ENCODE measurements at places on chromosomes 7 and 10.

GRCh38 chr7:26375726-26376174, 84.1 kb downstream of the SNX10 start:
- peak; percentile 48 for DNase-seq

DNA sequence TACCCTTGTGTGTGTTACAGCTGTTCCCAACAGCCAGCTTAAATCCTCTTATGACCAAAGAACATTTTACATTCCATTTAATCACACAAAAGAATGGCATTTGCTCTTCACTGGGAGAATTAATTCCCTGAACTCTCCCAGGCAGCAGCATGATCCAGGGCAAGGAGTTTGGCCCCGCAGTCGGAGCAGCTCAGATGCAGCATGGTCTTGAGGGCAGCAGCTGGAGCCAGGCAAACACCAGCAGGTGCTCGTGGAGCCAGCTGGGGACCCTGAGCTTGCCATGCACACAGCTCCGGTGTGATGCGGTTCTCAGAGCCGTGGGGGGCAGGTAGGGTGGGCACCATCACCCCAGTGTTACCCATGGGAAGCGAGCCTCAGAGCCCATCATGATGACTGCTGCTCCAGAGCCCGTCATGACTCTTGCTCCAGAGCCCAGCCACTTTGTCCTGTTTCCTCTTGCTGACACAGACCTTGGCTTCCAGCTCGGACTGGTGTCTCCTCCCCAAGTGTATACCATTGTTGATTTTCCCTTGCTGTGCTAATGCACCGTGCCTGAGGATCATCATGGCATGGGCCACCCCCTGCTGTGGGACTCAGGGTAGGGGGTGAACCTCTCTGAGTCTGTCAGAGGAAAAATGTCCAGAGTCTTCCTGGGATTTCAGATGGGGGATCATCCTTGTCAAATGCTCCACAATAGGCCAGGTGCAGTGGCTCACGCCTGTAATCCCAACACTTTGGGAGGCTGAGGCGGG, 75.8 kb downstream of the ZRANB1 start:
- DNase-seq: no peak

DNA sequence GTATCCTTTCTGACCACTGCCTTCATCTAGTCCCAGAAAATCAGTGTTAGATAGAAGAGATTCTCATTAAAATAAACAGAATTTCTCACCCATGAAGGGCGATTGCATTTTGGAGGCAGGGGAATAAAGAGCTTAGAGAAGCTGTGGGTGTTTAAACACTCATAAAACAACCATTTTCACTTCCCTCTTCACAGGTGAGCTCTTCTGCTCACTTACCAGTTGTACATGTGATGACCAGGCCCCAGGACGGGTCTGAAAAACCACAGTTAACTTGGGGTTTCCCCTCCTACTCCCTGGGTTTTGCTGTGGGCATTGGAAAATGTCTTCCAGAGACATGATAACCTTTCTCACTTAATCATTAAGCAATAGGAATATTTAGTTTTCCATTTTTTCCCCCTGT, 411.6 kb upstream of the DPP6 start:
- no peak for DNase-seq

GRCh38 chr7:4733936-4734528, 41.4 kb upstream of the AP5Z1 start:
- no peak for DNase-seq

- DNase-seq: no peak
Measured at GRCh38 chr10:111338035-111338434, 261.2 kb downstream of the ADRA2A start.

DNA sequence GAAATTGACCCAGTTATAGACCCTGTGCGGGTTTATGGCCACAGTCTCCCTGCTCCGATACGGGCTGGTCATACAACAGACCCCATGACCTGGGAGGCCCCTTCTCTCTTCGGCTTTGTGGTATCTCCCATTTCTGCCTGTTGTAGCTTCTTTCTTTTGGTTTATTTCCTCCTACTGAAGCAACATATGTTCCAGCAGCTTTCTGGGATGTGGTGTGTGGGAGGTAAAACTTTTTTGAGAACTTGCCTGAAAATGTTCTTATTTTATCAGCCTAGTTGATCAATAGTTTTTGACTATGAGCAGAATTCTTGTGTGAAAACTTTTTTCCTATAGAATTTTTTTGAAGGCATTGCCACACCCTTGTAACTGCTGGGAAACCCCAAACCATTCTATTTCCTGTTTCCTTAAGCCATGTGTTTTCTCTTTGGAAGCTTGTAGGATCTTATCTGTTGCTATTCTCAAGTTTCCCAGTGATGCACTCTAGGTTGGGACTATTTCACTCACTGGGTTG, 80.0 kb downstream of the DAGLB start:
- DNase-seq: no peak

GRCh38 chr7:92729172-92729571, 107.2 kb downstream of the CDK6 start:
- DNase-seq: no peak

DNA sequence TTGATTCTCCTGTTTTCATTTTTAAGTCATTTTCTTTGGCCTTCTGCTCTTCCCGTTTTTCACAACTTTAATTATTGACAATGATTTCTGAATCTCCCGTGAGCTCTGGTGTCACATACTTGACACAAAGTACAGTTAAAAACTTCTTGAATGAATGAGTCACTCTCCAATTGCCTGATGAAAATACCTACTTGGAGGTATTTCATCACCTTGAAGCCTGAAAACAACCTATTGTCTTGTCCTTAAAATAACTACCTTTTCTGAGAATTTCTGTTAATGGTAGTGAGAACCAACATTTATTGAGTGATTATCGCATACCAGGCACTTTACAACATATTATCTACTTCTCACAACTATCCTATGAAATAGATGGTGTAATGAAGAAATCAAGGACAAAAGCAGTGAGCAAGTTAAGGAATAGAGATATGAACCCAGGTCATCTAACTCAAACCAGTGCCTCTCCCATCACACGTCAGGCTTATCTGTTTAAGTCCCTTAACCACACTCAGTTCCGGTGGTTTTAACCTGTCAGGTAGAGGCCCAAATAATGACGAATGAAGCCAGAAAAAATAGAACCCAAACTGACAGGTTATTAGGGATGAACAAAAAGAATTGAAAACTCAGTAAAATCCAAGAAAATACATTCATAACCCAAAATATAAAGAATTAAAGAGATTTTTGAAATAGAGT, 11.6 kb downstream of the BET1 start:
- no peak for DNase-seq

- no peak for DNase-seq
Measured at GRCh38 chr10:86295791-86296190, 70.8 kb downstream of the GRID1 start.
